ENCODE measurements at places on chromosomes 2 and 18.

GRCh38 chr2:28216331-28216730, 176.3 kb upstream of the FOSL2 start:
- DNase-seq = no peak

GRCh38 chr18:80231616-80232015, 15.7 kb downstream of the PARD6G start:
- DNase-seq = no peak

DNA sequence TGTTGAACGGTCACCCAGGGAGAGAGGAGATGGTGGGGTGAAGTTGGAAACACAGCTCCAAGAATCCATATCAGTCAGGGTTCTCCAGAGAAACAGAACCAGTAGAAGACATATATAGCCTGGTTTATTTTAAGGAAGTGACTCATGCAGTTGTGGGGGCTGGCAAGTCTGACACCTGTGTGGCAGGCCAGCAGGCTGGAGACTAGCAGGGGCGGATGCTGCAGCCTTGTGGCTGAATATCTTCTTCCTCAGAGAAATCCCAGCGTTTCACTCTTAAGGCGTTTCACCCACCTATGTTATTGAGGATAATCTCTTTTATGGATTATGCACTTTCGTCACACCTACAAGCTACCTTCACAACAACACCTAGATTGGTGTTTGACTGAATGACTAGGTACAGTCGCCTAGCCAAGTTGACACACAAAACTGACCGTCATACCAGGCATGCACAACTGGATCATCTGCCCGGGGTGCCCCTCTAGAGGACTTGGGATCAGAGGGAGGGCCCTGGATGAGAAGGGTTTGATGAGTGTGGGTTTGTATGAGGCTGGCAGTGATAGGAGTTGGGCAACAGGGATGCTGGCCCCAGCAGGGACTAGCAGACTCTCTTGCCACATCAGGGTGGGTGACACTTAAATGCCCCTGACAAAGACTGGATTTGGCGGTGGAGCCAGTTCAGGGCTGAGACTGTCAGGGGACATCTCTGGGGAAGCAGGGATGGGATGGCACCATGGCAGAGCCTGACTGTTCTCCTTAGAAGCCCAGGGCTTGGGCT, 23.4 kb downstream of the MROH2A start:
- DNase-seq = no peak

GRCh38 chr2:119731983-119732382, 27.7 kb upstream of the PTPN4 start:
- no peak for DNase-seq

- DNase-seq = no peak
Observed at GRCh38 chr2:27057184-27057583, 5.7 kb downstream of the AGBL5 start.

- DNase-seq = no peak
Observed at GRCh38 chr2:45497355-45497754, 113.7 kb downstream of the SRBD1 start.

DNA sequence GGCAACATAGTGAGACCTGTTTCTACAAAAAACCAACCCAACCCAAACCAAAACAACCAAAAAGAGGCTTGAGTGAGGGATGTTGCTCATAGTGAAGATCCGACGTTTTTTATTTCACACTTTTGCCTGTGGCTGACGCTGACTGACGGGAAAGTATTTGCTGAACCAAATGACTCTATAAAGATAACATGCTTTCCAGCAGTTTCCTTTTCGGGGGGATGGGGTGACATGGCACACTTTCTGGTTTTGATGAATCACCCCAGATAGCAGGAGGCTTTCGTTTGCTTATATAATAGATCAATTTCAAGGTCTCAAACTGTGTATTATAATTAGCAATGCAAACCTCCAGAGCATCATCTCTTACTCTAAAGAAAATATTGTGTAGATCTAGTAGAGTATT, 150.8 kb downstream of the AQP4 start:
- no peak for DNase-seq

DNA sequence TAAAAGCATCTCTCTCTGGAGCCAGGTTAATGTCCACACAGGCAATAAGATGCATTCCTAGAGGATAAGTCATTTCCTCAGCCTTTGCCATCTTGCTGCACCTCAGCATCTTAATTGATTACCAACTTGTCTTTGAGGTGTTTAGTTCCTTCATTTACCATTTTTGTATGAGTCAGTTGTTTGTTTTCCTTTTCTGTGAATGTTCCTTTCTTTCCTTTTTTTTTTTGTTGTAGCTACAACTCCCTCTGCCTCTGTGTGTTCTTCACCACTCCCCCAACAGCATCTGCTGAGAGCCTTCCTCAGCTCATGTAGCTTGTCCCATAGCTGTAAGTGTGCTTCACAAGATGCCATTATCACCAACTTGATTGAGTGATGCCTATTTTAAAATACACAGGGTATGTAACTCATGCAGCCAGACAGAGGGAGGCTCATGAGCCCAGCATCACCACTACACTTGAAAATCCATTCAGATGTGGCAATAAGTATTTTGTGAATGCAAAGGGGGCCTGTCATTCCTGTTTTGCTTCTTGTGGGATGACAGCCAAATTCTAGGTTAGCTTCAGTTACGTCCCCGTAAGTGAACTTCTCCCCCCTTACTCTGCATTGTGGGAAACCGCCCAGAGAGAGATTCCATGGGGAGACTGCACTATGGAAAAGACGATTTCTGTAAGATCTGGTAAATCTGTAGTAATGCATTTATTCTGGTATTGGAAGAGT, 315.9 kb upstream of the ZEB2 start:
- DNase-seq = peak; percentile 30

DNA sequence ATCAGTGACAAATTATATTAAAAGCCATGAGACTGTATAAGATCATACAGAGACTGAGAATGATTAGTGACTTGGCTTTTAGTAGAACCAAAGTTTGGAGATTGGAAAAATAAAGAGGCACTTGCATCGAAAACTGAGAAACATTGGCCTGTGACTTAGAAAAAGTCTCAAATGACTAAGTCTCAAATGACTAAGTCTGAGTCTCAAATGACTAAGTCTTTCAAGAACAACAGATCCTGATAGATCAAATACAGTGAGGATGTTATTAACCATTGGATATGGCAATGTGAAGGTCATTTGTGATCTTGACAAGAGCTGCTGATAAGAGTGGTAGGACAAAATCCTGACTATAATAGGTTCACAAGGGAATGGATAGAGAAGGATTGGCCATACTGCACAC, 135.5 kb upstream of the FANCL start:
- DNase-seq = peak; percentile 1
